Stimulated activated effector memory CD8-positive, alpha-beta T cell treated with anti-CD3 and anti-CD28 coated beads, Interleukin-12 subunit alpha, Interleukin-12 subunit beta, amount 100 ng/mL, for 72 hours (primary cell): ENCODE measurements at places on chromosomes 12 and 14.

- no peak for DNase-seq
Observed at GRCh38 chr12:82665142-82665923, 21.4 kb upstream of the TMTC2 start.

- DNase-seq = no peak
Observed at GRCh38 chr14:23326491-23327332, 5.5 kb downstream of the PABPN1 start.

DNA sequence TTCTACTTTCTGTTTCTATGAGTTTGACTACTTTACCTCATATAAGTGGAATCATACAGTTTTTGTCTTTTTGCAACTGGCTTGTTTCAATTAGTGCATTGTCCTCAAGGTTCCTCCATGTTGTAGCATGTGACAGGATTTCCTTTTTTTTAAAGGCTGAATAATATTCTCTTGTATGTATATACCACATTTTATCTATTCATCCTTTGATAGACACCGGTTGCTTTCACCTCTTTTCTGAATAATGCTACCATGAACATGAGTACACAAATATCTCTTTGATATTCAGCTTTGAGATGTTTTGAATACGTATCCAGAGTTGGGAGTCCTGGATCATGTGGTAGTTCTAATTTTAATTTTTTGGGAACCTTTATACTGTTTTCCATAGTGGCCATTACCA lies 65.4 kb downstream of the SPATS2 start:
- DNase-seq = no peak

DNA sequence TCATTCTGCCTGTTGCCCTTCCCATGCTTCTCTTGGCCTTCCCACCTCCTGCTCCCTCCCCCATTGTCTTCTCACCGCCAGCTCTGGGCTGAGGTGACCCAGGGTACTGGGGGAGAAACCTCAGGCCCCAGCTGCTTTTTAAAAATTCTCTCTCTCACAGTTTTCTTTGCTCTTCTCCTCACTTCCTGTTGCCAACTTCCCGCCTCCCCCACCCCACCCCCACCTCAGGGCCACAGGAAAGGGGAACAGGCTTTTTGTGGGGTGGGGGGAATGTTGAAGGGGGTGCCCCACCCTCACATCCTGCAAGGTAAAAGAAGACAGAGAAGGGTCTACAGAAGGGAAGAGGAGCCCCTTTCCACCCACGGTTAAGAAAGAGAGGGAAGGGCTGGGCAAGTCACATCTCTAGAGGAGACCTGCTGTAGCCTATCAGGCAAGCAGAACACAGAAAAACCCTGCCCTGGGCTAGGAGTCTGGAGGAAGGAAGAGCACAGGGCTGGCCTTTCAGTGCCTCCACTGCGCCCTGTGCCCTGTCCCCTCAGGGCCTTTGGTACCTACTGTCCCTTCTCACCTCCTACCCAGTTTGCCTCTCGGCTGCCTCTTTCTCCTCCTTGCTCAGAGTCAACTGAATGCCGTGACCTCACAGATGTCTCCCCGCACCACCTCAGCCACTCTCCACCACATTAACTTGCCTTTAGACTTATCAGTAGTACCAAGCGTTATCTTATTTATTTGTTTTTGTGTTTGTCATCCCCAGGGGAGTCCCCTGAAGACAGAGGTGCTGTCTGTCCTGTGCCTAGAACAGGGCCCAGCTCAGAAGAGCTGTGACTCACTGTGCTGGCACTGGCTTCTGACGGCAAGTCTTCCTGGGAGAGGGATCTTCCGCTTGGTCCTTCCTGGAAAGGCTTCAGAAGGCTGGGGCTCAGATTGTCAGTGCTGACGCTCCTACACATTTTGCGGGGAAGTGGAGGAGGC lies 1.7 kb downstream of the ARHGAP9 start:
- DNase-seq = peak; percentile 75
